ENCODE measurements at places on chromosomes 2 and 18.

DNA sequence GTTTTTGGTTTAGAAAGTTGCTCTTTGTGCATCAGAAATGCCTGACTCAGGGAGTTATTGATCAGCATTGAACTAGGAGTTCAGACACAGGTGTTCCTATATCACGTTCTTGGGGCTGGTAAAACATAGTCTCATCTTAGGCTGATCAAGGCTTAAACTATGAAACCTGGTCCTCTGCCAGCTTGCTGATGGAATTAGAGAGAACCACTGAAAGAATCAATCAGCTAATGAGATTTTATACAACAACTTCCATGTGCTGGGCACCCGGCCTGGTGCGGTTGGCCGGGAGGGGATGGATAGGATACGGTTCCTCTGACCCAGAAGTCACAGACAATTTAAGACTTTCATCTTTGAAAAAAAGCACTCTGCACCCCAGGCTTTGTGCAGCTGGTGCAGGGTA is 164.9 kb downstream of the RDH14 start:
- no peaks in the 10 kb centered on the region for H3K27me3 ChIP-seq
- no peaks in the 10 kb centered on the region for H3K4me1 ChIP-seq
- no peaks in the 10 kb centered on the region for H3K36me3 ChIP-seq
- H3K4me3 ChIP-seq = no peak overlapping the region
- H3K27ac ChIP-seq = no peak overlapping the region

DNA sequence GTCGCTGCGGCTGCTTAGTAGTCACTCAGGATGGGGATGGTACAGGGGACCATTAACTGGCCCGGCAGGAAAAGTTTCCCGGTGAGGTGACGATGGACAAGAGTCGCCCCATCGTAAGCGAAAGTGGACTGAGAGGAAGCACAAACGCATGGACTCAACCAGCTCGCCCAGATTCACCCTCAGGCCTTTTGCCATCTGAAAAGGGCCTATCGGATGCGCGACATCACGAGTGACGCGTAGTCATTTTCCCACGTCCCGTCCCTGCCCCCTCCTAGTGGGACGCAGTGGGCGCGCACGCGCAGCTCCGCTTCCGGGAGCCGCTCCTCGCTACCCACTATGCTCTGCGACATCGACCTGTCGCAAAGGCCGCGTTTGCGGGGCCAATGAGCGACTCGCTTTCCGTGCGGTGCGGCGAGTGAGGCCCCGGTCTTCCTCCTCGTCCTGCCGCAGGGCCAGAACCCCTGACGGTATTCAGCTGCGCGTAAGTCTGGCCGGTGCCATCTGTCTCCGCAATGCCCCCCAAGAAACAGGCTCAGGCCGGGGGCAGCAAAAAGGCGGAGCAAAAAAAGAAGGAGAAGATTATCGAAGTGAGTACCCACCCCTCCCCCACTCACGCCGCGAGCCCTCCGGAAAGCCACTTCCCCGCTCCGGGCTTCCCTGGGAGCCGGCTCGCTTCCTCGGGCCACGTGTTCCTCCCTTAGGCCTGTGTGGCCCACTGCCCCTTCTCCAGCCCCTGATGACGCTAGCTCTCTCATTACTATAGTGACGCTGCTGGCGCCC is at the start of gene ZC3H15:
ZC3H15 (plus strand) TSS at position 390 of the 780 bp plus-strand sequence; CDS start at position 513, 123 bp downstream.
- peak; percentile 98 for DNase-seq
- peak within 1 kb of the TSS; percentile 92 for H3K4me3 ChIP-seq
- H3K27me3 ChIP-seq = no peaks in the 10 kb centered on the region
- no peaks in the 10 kb centered on the region for H3K36me3 ChIP-seq
- peak within 1 kb of the TSS; percentile 79 for H3K27ac ChIP-seq

- H3K4me3 ChIP-seq = no peak overlapping the region
- H3K36me3 ChIP-seq = no peaks in the 10 kb centered on the region
- no peaks in the 10 kb centered on the region for H3K27me3 ChIP-seq
- DNase-seq = no peak
These were observed 1682.2 kb upstream of the TMEFF2 start for GRCh38 chr2:193876980-193877379.

DNA sequence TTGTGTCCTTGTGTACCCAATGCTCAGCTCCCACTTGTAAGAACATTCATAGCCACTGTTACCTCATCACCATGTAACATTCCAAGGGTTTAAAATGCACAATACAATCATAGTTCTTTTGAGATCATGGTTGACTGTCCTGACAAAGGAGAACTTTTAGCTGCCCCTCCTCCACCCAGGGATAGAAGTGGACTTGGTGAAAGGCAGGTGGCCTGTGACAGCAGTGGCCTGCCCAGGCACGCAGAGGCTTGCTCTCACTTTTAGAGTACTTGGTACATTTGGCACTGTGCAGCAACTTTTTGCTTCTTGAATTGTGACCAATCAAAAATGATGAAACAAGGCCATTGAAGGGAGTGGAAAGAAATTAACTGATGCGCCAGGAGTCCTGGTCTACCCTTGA is 108.7 kb downstream of the ANKRD44 start:
- no peak for DNase-seq
- H3K27me3 ChIP-seq = no peaks in the 10 kb centered on the region
- peaks cover 46% of the 10 kb centered on the region for H3K4me1 ChIP-seq
- H3K27ac ChIP-seq = no peak overlapping the region
- H3K4me3 ChIP-seq = no peak overlapping the region
- no peaks in the 10 kb centered on the region for H3K36me3 ChIP-seq

DNA sequence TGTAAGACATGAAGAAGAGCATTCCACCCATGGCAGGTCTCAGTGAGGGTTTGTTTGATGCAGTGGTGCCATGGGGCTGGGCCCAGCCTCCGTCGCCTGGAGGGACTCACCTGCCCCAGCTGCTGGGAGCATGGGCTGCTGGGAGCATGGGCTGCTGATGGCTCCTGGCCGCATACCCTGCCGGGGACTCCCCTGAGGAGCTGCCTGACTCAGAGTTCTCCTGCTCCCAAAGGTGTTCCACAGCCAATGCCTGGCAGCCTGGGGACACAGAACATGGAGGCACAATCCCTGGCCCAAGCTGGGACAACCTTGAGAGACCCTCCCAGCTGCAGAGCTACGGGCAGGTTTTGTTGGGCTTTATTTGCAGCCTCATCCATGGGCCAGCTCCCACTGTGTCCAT is 108.4 kb downstream of the COPS8 start:
- no peak overlapping the region for H3K27ac ChIP-seq
- no peaks in the 10 kb centered on the region for H3K4me1 ChIP-seq
- H3K27me3 ChIP-seq = no peaks in the 10 kb centered on the region
- DNase-seq = no peak

- no peaks in the 10 kb centered on the region for H3K36me3 ChIP-seq
- no peaks in the 10 kb centered on the region for H3K4me1 ChIP-seq
- H3K27ac ChIP-seq = no peak overlapping the region
- no peaks in the 10 kb centered on the region for H3K27me3 ChIP-seq
- no peak overlapping the region for H3K4me3 ChIP-seq
These were observed 298.3 kb downstream of the TDRD15 start for GRCh38 chr2:21422050-21422449.

GRCh38 chr2:57479981-57480380 is 566.6 kb upstream of the VRK2 start:
- H3K36me3 ChIP-seq = no peaks in the 10 kb centered on the region
- H3K27ac ChIP-seq = no peak overlapping the region
- H3K27me3 ChIP-seq = no peaks in the 10 kb centered on the region
- H3K4me3 ChIP-seq = no peak overlapping the region
- H3K4me1 ChIP-seq = no peaks in the 10 kb centered on the region

GRCh38 chr2:216109962-216110614 is 940 bp downstream of the XRCC5 start:
- H3K4me1 ChIP-seq = peaks cover 43% of the 10 kb centered on the region
- H3K36me3 ChIP-seq = no peaks in the 10 kb centered on the region
- DNase-seq = peak; percentile 59
- peak overlapping the region; percentile 97 for H3K27ac ChIP-seq
- no peaks in the 10 kb centered on the region for H3K27me3 ChIP-seq

DNA sequence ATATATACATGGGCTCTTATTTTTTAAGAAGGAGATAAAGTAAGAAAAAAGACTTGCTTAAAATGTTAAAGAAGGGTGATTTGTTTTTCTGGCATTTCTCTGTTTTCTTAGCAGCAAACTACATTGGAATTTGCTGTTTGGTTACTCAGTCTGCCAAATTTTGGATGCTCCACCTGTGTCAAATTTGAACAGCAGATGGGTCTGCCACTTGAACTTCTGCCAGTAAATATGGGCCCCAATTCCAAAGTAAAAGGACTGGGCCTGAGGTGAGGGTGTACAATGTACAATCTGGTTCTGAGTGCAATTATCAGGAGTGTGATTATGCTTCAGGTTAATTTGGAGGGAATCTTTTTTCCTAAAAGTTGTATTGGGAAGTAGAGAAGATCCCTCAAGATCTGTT is 794.5 kb downstream of the DSC3 start:
- no peak for DNase-seq
- no peak overlapping the region for H3K27ac ChIP-seq
- H3K4me1 ChIP-seq = no peaks in the 10 kb centered on the region

DNA sequence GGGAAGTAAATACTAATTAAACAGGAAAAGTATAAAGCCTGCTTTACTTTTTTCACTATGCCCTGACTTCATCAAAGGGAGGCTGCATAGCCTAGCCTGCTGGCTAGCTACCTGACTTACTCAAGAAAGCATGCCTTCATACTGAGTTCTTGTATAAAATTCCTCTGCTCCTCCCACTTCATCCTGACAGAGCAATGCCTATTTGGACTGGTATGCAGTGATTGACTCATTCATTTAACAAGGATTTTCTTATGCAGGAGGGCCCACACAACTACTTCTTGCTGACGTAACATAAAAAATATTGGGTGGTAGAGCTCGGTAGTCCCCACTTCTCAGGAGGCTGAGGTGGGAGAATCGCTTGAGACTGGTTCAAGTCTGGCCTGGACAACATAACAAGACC is 70.5 kb downstream of the PRPF40A start:
- H3K4me1 ChIP-seq = peaks cover 3% of the 10 kb centered on the region
- no peaks in the 10 kb centered on the region for H3K27me3 ChIP-seq
- H3K27ac ChIP-seq = no peak overlapping the region
- DNase-seq = no peak
- no peak overlapping the region for H3K4me3 ChIP-seq

GRCh38 chr2:33788044-33788443 is 188.9 kb upstream of the FAM98A start:
- H3K27ac ChIP-seq = no peak overlapping the region
- H3K4me3 ChIP-seq = no peak overlapping the region
- no peak for DNase-seq
- H3K27me3 ChIP-seq = no peaks in the 10 kb centered on the region

DNA sequence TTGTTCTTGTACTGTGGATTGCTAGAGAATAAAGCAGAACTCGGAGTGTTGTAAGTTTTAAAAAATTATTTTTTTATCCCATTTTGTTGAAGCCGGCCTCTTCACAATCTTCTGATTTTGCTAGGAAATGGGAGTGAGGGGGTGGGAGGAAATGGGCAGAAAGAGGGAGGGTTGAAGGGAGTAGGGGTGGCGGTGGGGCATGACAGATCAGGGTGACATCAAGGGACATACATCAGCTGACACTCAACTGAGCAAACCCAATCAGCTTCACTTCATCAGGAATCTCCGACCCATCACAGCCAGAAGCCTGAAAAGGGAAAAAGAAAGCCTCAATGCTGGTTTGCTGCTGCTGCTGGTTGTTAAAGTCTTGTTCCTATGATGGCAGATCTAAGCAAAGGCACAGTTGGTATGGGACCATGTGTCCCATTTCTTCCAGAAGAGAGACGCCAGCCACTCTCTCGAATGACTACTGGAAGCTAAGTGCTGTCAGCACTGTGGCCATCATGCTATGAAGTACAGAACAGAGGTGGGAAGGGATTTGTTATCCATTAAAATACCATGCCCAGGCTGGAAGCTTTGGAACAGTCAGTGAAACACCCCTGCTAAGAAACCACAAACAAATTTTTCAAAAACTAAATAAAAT is 292.0 kb downstream of the STK39 start:
- no peaks in the 10 kb centered on the region for H3K27me3 ChIP-seq
- DNase-seq = no peak
- no peak overlapping the region for H3K27ac ChIP-seq
- H3K36me3 ChIP-seq = no peaks in the 10 kb centered on the region
- no peak overlapping the region for H3K4me3 ChIP-seq

DNA sequence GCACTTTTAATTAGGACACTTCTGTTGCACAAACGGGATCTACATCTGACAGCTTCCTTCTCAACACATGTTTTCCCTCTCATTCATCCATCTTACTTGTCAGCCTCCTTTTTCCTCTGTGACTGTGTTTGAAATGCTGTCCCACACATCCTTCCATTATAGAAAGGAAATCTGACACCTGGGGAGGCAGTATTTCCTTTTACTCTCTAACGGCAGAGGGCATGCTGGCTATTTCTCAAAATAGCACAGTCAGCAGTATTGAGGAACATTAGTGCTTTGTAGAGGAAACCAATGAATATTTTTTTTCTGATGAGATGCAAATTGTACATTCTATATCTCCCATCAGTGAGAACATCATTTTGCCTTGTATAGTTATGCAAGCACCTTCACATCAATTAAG is 668.7 kb downstream of the SLC4A3 start:
- no peaks in the 10 kb centered on the region for H3K36me3 ChIP-seq
- no peak overlapping the region for H3K4me3 ChIP-seq
- no peaks in the 10 kb centered on the region for H3K27me3 ChIP-seq
- no peak for DNase-seq
- H3K27ac ChIP-seq = no peak overlapping the region

DNA sequence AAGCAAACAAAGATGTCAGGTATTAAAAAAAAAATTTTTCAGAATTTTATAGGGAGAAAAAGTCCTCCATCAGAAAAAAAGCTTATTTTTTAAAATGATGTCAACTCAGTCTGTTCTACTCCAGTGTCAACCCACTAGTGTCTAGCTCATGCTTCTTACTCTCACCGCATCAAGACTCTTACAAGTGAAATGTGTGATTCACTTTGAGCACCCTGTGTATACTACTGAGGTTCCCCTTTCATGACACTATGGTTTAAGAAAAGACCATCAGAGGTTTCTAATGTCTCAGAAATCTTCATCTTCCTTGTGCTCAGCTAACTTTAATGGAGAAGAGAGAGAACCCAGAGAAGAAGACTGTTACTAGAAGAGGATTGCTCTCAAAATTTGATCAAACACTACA is 43.4 kb downstream of the FEZ2 start:
- no peak for DNase-seq
- no peaks in the 10 kb centered on the region for H3K36me3 ChIP-seq
- H3K4me3 ChIP-seq = no peak overlapping the region
- no peaks in the 10 kb centered on the region for H3K27me3 ChIP-seq

GRCh38 chr18:58516514-58517285 is 112.2 kb downstream of the ALPK2 start:
- H3K27ac ChIP-seq = no peak overlapping the region
- DNase-seq = no peak
- H3K4me3 ChIP-seq = no peak overlapping the region
- no peaks in the 10 kb centered on the region for H3K36me3 ChIP-seq
- H3K27me3 ChIP-seq = no peaks in the 10 kb centered on the region
- no peaks in the 10 kb centered on the region for H3K4me1 ChIP-seq

- peak within 1 kb of the TSS; percentile 18 for H3K27ac ChIP-seq
- peaks cover 25% of the 10 kb centered on the region for H3K4me1 ChIP-seq
- H3K36me3 ChIP-seq = no peaks in the 10 kb centered on the region
These were observed at the start of gene TMEM37 for GRCh38 chr2:119431155-119431975. TSS of gene TMEM37 (plus strand) at chr2:119431854. CDS start at chr2:119431904, 50 bp downstream.

- no peak overlapping the region for H3K4me3 ChIP-seq
- H3K27ac ChIP-seq = no peak overlapping the region
- H3K27me3 ChIP-seq = no peaks in the 10 kb centered on the region
- no peak for DNase-seq
These were observed 42.5 kb downstream of the PAX3 start for GRCh38 chr2:222256250-222256649.
